ENCODE measurements at places on chromosomes 3 and 15. TPM values are rescaled to one million over a fixed set of nuclear protein-coding genes. Genes with fewer than 3 reads are reported as not detected.
A peak's percentile ranks its signal among the peaks of the same experiment; 100 is the strongest.

GRCh38 chr3:43400781-43401730 lies 114.7 kb downstream of the SNRK start:
- DNase-seq, result no peak

DNA sequence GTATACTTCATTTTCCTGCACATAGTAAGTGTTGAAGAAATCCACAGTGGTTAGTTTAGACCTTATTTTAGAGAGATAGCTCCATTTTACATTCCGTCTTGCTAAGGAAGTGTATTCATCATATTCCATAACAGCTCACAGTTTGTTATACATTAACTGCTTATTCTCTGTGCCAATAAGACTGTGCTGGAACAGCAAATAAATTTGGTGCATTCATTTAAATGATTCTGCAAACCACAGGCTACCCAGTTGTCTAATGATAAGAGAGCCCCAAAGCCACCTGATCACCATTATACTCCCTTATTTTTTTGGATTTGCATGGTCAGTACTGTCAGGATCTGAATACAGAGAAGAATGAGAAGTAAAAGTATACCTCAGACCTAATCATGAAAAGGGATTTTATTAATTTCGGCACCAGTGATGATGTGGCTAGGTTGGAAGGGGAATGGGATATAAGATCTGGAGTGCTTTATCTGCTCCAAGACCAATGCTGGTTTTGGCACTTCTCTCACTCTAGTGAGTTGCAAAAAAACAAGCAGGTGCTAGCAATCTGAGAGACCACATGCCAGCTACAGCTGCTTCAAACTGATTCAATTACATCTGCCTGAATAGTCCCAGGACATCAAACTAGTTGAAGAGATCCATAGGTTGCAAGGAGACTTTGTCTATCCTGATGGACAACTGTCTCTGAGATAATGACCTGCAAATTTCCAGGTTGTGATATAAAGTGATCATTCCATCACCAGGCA lies 254.8 kb downstream of the ZBTB20 start:
- peak; percentile 71 for DNase-seq

- DNase-seq, result no peak
Measured at GRCh38 chr3:161393803-161394202, 22.5 kb upstream of the SPTSSB start.

DNA sequence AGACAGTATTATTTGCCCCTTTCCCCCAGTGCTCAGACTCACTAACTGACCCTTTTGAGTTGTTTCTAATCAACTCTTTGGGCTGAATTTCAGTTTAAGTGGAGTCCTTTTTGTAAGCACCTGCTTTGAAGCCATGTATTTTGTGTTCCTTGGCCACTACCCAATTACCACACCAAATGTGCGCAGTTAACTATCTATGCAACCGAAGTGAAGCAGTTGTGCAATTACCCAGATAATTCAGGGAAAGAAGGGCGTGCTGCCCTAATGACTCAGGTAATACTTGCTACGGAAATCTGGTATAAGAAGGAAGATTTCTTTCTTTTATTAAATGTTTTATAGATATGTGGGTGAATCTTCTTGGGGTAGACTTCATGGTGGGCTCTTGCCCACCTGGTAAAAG lies 371.9 kb upstream of the TBL1XR1 start:
- DNase-seq, result no peak

GRCh38 chr15:43913941-43914340 lies 87.1 kb downstream of the WDR76 start:
- no peak for DNase-seq

- DNase-seq, result no peak
Measured at GRCh38 chr15:31324806-31325594, 1.6 kb upstream of the KLF13 start.

GRCh38 chr3:106048946-106049481 lies 180.2 kb upstream of the CBLB start:
- DNase-seq, result no peak

- peak; percentile 17 for DNase-seq
Measured at GRCh38 chr3:8486936-8487335, 14.7 kb upstream of the LMCD1 start.

DNA sequence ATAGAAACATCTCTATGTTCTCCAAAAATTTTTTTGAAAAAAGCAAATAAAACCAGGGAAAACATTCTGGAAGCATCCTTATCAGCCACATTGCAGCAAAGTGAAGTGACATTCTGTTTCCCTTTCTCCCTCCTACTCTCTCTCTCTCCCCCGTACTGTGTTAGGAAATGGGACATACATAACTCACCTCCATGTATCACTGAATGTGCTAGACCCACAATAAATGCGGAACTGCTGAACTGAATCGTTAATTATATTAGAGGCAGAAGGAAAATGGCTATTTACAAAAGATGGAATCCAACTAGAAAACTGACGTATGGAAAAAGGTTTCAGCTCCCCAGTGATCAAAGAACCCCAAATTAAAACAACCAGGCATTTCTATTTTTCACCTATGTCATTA lies 129.8 kb downstream of the MINAR1 start:
- DNase-seq, result no peak

- DNase-seq, result no peak
Measured at GRCh38 chr3:12508291-12508700, 24.0 kb downstream of the TSEN2 start.

GRCh38 chr15:90322538-90322937 lies 29.5 kb upstream of the ZNF774 start:
- DNase-seq, result no peak

- no peak for DNase-seq
Measured at GRCh38 chr15:70293138-70293537, 195.4 kb upstream of the TLE3 start.

- no peak for DNase-seq
Measured at GRCh38 chr3:36832406-36832805, 68.1 kb upstream of the DCLK3 start.

DNA sequence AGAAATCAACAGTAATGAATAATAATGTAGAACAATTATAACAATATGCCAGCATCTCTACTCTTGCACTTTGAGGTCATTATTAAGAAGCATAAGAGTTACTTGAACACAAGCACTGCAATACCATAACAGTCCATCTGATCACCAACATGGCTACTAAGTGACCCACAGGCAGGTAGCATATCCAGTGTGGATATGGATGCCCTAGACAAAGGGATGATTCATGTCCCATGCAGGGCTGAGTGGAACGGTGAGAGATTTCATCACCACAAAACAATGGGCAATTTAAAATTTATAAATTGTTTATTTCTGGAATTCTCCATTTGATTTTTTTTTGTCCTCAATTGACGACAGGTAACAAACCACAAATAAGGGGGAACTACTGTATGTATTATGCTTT lies 107.7 kb upstream of the TSC22D2 start:
- DNase-seq, result no peak

DNA sequence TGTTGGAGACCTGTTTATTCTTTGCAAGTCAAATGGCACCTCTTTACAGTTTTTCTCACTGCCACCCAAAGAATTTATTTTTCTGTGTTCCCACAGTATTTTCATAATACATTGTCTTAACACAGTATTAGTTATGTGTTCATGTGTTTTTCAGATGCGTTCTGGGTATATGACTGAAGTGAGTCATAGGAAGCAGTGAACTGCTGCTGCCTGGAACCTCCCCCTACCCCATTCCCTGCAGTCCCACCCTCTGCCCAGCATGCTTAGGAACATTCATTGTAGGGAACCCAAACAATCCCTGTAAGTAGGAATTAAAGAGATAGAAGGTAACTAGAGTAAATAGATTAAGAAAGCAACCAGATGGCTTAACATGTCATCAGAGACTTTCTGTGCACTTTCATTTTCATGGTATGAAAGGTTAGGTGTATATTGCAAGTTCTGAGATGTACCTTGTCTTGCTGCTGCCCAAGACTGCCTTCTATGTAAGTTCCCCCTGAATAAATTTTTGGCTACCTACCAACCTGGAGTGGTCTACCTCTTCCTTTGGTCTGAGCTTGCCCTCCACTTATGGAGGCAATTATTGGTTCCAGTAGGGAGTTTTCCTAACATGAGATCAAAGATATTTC lies 21.9 kb upstream of the SQOR start:
- no peak for DNase-seq

- no peak for DNase-seq
Measured at GRCh38 chr3:132090921-132091320, 56.1 kb upstream of the CPNE4 start.

DNA sequence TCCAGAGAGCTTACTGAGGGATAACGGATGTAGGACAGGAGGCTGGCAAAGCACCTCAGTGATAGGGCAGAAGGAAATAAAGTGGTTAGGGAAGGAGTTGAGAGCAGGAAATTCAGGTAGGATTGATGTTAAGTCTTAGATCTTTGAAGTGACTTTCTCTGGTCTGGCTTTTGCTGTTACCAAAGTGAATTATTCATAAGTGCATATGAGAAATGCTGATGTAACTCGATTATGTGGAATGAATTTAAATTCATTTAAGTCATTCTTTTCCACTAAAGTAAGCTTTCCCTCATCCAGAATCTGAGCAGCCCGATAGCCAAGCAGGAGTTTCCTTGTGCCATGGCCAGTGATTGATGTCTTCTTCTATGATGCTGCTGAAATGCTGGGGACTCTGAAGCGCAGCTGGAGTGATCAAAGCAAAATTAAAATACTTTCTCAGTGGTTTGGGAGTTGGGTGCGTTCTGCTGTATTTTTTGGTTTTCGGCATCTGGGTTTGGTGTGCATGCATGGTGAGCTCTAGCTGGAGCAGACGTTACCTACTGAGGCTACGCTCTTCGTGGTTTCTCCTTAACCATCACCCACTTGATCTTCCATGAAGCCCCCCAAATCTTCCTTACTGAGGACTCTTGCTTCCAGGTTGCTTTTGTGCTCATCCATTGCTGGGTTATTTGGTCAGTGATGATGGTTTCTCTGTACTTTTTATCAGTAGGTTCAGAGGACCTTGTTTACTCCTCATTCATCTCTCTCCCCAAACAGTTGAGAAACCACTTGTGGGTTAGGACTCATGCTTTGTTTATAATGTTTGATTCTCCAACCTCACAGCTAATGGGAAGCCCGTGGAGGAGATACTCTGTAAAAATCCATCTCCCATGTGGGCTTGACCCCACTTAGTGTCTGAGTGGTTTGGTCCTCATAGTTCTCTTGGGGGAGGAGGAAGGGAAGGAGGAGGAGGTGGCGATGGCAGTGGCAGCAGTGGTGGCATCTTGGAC lies 72.5 kb downstream of the IGF1R start:
- DNase-seq, result no peak

- no peak for DNase-seq
Measured at GRCh38 chr15:101654171-101654570, 2.0 kb upstream of the TM2D3 start.

GRCh38 chr15:31402511-31403056 lies 75.9 kb downstream of the KLF13 start:
- no peak for DNase-seq

DNA sequence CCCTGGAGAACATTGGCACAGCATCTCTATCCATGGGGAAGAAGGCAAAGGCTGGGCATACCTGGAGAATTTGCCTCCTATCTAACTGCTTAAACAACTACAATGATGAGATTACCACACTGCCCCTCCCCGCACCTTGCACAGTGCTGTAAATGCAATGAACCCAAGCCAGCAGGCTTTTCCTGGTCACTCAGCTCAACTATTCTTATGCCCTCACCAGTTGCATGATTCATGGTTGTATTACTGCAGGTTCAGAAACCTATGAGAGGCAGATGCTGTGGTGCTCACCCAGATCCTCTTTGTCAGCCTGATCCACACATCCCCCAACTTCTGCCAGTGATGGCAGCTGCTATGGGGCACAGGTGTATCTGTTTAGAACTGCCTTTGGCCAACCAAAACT lies 77.7 kb upstream of the STAC start:
- DNase-seq, result no peak

DNA sequence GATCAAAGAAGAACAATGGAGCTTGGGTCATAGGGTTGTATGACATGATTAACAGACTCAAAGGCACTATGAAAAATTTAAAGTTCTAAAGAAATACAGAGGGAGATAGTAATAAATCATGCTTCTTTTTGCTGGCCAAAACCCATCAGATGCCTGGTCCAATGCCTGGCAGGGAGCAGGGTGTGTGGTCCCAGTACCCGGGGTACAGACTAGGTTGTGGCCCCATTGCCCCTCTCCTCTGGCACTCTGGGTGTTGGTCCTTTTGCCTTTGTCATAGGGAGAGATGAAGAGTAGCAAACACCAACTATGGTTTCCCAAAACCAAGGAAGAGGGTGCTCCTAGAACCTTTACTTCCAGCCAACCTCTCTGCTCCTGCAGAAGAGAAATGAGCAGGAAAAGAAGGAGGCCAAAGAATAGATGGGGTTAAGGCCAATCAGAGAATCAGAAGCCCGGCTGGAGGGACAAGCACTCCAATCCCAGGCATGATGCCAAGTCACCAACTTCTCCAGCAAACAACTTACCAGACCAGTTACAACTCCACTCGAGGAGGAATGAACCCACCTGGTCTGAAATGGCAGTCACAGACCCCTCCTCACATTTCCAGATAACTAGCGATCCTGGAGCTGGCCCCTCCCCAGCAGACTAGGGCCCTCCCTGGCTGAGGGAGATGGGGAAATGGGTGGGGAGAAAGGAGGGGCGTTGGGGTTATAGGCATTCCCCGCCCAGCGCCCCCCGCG lies 1.8 kb downstream of the IGDCC3 start:
- no peak for DNase-seq

DNA sequence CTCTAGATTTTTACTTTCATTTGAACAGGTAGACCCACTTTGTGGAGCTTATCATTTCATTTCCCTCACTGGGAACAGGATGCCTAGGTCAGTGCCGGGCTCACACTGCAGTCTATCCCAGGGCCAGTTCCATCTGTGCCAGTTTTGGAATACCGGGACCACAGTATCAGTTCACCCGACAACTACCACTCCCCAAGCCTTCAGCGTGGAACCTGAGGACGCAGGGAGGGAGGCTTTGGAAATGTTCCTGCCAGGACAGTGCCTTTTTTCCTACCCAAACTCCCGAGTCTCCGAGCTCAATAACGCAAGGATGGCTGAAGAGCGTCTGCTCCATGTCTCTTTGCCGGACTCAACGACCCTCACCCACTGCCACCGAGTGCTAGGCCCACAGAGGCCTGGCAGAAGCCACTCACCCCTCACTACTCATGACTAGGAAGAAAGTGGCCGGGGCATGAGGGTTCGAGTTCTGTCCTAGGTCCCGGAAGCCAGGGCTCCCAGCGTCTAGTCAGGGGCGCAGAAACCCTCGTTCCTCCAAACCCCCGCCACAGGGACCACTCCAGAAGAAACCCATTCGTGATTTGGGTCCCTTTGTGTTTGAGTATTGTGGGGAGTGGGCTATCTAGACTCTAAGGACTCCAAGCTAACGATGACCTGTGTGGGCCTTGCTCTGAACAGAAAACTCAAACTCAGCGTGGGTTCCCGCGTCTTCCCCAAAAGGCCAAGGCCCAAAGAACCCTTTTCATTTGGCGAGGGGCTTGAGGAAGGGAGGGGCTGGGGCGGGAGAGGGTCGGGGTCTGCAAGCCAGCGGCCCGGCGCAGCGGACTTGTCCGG lies 11.4 kb downstream of the ZIC1 start:
- no peak for DNase-seq

The DUOXA2 gene
- total RNA-seq, result not detected

The C15orf62 gene
- 0.26 TPM for total RNA-seq

The SLC25A26 gene
- 9.2 TPM for total RNA-seq

The PEX5L gene
- total RNA-seq, result 13.2 TPM

The LPP gene
- total RNA-seq, result 65.1 TPM

The ATP8B4 gene
- total RNA-seq, result 3.1 TPM

The TEX55 gene
- total RNA-seq, result not detected

The TRIM42 gene
- total RNA-seq, result not detected

The SLC12A1 gene
- total RNA-seq, result not detected

The HIGD2B gene
- not detected for total RNA-seq

The PLA1A gene
- total RNA-seq, result 4.4 TPM

The CD200 gene
- 2.0 TPM for total RNA-seq

The OR5K2 gene
- not detected for total RNA-seq

The MFGE8 gene
- total RNA-seq, result 51.4 TPM

Data from body of pancreas (tissue), 4 donors.